GM13977 (cell line): ENCODE measurements at places on chromosomes 3 and 15.

DNA sequence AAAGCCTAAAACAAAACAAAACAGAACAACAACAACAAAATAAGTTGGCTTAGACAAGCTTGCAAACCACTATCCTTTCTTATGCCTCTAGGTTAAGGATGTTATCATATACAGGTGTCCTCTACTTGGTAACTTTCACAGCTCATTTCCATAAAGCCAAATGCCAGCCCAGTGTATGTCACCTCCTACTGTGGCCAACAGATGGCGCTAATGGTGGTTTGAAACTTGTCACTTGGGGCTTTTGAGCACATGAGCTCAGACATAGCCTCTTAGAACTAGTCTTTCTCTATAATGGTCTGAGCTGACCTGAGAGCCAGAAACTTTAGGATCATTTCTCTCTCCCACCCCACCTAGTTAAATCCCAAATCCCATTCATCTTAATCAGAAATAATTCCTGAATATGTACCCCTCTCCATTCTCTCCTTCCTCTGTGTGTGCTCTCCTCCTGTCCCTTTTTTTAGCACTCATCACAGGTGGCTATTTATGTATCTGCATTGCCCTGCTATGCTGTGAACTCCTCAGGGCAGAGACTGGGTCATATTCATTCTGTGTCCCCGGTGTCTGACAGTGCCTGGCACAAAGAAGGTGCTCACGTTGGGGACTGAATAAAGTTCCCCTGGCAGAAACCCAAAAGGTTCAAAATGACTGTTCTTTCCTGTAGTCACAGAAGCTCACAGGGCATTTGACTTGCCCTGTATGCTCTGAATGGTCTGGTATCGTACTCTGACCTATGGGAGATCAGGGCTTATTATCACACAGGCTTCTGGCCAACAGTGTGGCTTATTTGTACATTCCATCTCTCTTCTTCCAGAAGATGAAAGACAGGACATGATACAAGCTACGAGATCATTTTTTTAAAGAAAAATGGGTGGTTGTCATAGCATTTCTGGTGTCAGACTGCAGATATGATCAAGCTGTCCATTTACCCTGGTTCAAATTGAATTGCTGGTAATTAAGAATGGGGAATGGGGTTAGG is 319.3 kb upstream of the AZI2 start:
- DNase-seq, result peak; percentile 41

DNA sequence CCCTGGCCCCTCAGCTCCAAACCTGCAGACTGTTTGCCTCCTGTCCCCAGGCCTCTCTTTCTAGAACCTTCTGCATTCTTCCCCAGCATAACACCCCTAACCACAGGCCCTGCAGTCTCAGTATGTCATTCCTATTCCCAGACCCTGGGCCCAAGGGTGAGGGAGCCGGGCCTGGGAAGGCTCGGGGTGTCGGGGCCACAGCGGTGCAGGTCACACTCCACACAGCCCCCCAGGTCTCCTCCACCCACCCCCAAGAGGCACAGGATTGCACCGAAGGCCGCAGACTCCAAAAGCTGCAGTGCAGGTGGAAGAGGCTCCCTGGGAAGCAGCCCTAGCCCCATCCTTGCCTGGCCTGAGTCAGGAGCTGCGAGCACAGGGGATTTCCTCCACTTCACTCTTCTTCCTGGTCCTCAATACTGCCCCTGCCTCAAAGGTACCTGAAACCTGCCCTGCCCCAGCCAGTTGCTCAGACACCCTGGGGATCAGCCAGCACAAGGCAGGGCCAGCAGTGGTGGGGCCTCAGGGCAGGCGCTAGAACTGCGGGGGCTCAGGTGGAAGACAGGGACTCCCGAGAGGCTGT is 31.1 kb downstream of the TNK2 start:
- DNase-seq, result no peak

- DNase-seq, result no peak
These were observed 34.5 kb upstream of the VILL start for GRCh38 chr3:37955918-37956707.

- no peak for DNase-seq
These were observed 2.3 kb upstream of the EIF2AK4 start for GRCh38 chr15:39931615-39932014.
